Uterus (tissue), 4 donors: ENCODE measurements at places on chromosomes 3 and 15. TPM values are rescaled to one million over a fixed set of nuclear protein-coding genes. Genes with fewer than 3 reads are reported as not detected.

DNA sequence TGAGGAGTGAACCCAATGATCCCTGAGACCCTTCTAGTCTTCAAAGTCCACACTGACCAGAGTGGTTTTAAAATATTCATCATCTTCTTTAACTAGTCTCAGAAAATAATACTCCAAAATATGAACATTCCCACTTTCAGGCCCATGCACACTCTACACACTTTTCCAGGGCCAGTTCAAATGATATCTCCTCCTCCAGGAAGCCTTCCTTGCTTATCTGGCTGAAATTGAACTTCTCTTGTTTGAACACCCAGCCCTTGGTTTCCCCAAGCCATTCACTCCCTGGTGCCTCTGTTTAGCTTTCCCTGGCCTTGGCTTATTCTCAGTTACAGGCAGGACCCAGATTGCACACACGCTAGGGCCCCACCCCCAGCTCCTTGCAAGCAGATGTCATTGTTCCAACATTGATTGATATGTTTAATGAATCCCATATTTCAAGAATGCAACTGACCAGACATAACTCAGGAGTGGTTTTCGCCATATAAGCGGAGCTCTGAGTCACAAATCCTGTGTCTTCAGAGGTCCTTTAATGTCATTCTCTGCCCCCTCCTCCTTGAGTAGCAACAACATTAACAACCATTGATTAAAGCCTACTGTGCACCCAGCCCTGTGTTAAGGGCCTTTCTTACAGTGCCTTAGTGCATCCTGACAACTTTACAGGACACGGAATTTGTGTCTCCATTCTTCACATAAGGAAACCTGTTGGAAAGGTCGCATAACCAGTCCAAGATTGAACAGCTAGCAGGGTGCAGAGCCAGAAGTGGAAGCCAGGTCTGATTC lies 2.1 kb downstream of the ITGA11 start:
- H3K27me3 ChIP-seq, result no peaks in the 10 kb centered on the region
- H3K36me3 ChIP-seq, result no peaks in the 10 kb centered on the region
- peak overlapping the region; percentile 52 for H3K4me3 ChIP-seq
- DNase-seq, result peak; percentile 15
- H3K27ac ChIP-seq, result peak overlapping the region; percentile 95

- no peaks in the 10 kb centered on the region for H3K36me3 ChIP-seq
- H3K27ac ChIP-seq, result no peak overlapping the region
- H3K4me3 ChIP-seq, result no peak overlapping the region
- DNase-seq, result no peak
- no peaks in the 10 kb centered on the region for H3K4me1 ChIP-seq
- H3K27me3 ChIP-seq, result no peaks in the 10 kb centered on the region
Measured at GRCh38 chr3:37668818-37669610, 192.7 kb upstream of the CTDSPL start.

- no peaks in the 10 kb centered on the region for H3K4me1 ChIP-seq
- H3K27ac ChIP-seq, result no peak overlapping the region
- H3K36me3 ChIP-seq, result no peaks in the 10 kb centered on the region
- DNase-seq, result no peak
- H3K4me3 ChIP-seq, result no peak overlapping the region
- H3K27me3 ChIP-seq, result no peaks in the 10 kb centered on the region
Measured at GRCh38 chr3:164940745-164941144, 137.6 kb downstream of the SI start.

DNA sequence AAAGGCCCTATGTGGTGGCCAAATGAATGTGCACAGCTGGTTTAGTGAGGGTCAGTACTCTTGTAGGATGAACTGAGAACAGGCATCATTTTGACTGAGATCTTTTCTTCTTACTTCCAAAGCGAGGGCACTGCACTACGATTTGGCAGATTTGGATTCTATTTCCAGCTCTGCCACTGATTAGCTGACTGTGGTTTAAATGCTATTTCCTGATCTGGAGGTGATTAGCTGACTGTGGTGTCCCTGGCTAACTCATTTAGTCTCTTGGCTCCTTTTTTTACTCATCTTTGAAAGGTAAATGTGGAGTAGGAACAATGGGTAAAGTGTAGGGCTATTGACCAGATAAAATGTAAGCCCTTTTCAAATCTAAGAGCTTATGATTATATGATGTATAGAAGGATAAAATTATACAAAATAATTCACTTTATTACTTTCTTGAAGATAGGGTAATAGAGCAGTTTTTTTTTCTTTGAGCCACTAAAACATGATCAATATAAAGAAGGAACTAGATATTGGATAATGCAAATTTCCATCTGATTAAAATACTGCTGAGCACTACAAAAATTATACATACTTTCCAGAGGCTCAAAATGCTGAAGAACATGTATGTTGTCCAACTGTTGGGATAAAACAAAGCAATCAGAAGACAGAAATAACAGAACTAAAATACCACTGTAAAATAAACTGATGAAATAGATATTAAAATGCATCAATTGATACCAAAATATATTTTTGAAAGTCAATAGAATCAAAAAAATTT lies 39.7 kb upstream of the PLOD2 start:
- H3K27me3 ChIP-seq, result no peaks in the 10 kb centered on the region
- no peaks in the 10 kb centered on the region for H3K4me1 ChIP-seq
- no peak for DNase-seq
- no peak overlapping the region for H3K4me3 ChIP-seq

GRCh38 chr3:52682016-52682415 lies 3.7 kb downstream of the PBRM1 start:
- peak overlapping the region; percentile 54 for H3K27ac ChIP-seq
- H3K4me3 ChIP-seq, result no peak overlapping the region
- no peaks in the 10 kb centered on the region for H3K36me3 ChIP-seq
- peaks cover 10% of the 10 kb centered on the region for H3K4me1 ChIP-seq
- DNase-seq, result peak; percentile 27

GRCh38 chr3:195046441-195046840 lies 224.5 kb downstream of the XXYLT1 start:
- no peak overlapping the region for H3K27ac ChIP-seq
- no peaks in the 10 kb centered on the region for H3K4me1 ChIP-seq
- peak; percentile 11 for DNase-seq
- no peaks in the 10 kb centered on the region for H3K27me3 ChIP-seq
- no peak overlapping the region for H3K4me3 ChIP-seq

GRCh38 chr15:37101980-37102304 lies 1.6 kb upstream of the MEIS2 start:
- DNase-seq, result peak; percentile 78
- no peaks in the 10 kb centered on the region for H3K27me3 ChIP-seq
- H3K36me3 ChIP-seq, result no peaks in the 10 kb centered on the region
- peak overlapping the region; percentile 97 for H3K27ac ChIP-seq

GRCh38 chr3:149634072-149634471 lies 23.8 kb downstream of the WWTR1 start:
- H3K27me3 ChIP-seq, result no peaks in the 10 kb centered on the region
- H3K27ac ChIP-seq, result no peak overlapping the region
- DNase-seq, result no peak
- no peak overlapping the region for H3K4me3 ChIP-seq
- H3K36me3 ChIP-seq, result no peaks in the 10 kb centered on the region

DNA sequence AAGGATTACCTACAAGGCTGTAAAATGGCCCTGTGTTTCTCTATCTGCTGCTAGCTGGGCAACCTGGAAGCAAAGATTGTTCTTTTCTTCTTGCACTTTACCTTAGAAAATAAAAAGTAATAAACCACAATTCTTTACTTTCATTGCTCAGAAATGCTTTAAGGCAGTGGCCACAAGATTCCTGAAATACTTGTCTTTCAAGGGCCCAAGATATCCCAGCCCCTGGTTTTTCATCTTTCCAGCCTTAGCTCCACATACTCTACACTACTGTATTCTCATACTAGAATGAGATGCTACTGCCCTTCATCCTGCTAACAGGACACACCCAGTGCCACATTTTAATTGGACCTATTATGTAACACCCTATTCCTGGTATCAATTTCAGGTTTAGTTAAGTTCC lies 78.9 kb downstream of the GTF2E1 start:
- no peaks in the 10 kb centered on the region for H3K4me1 ChIP-seq
- H3K27me3 ChIP-seq, result no peaks in the 10 kb centered on the region
- no peaks in the 10 kb centered on the region for H3K36me3 ChIP-seq
- no peak overlapping the region for H3K27ac ChIP-seq
- no peak overlapping the region for H3K4me3 ChIP-seq

SNTN gene
- not detected for total RNA-seq

CYP19A1 gene
- not detected for total RNA-seq

GRAMD1C gene
- total RNA-seq, result 0.26 TPM

CCR9 gene
- 0.14 TPM for total RNA-seq

AADAC gene
- not detected for total RNA-seq

ATP13A5 gene
- not detected for total RNA-seq

GREM1 gene
- 0.88 TPM for total RNA-seq
